Left lung (tissue), 14 donors: ENCODE measurements at places on chromosomes 3 and 15. TPM values are rescaled to one million over a fixed set of nuclear protein-coding genes. Genes with fewer than 3 reads are reported as not detected.

GRCh38 chr15:94097552-94097951 is 133.8 kb upstream of the MCTP2 start:
- DNase-seq: no peak

DNA sequence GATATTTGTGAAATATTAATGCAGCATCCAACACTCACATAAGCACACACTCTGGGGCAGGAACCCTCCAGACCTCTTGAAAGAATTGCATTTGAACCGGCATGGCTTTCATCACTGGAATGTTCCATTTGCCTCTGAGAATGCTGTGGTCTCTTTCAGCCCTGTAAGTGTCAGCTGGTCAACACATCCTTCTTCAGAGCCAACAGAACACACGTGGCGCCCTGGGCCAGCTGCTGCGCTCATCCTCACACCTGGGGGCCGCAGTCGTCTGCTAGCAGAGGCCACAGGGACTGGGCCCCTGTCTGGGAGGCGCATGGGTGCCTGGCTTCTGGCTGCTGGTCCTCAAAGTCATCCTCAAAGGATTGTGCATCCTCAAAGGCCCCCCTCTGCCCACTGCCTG is 71.4 kb upstream of the HERC1 start:
- DNase-seq: no peak

DNA sequence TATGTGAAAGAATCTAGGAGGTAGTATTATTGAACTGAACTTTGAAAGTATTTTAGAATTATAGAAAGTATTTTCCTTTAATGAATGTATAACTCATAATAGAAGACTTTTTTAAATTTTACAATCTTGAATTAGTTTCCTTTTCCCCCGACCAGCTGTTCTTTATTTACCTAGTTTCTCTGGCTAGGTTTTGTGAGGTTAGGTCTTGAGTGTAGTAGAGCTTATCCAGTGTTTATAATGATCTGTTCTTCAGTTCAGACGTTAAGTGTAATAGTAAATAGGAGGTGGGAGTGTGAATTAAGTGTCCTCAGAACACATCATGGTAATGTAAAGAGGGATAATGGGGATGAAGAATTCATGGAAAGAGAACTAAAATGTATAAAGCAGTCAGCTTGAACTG is 93.8 kb downstream of the MYRIP start:
- no peak for DNase-seq

DNA sequence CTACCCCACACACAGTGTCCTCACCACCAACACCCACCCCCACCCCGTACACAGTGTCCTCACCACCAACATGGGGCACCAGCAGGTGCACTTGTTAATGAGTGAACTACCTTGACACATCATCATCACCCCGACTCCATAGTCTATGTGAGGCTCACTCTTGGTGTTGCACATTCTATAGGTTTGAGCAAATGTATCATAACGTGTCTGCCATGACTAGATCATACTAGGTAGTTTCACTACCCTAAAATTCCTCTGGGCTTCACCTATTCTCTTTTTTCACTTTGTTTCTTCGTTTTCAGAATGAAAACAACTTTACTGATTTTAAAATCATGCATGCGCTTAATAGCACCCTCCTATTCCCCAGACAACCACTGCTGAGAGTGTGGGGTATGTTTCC is 102.6 kb upstream of the SLC6A6 start:
- no peak for DNase-seq

DNA sequence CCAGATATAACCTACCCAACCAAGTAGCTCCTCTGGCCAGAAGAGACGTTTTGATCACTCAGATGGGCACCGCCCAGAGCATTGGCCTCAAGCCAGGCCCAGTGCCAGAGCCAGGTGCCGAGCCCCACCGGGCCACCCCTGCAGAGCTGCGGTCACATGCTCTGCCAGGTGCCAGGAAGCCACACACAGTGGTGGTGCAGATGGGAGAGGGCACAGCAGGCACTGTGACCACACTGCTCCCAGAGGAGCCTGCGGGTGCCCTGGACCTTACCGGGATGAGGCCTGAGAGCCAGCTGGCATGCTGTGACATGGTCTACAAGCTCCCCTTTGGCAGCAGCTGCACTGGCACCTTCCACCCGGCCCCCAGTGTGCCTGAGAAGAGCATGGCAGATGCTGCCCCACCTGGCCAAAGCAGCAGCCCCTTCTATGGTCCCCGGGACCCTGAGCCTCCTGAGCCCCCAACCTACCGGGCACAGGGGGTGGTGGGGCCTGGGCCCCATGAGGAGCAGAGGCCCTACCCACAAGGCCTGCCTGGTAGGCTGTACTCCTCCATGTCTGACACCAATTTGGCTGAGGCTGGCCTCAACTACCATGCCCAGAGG is 19.1 kb upstream of the APEH start:
- DNase-seq: peak; percentile 72

DNA sequence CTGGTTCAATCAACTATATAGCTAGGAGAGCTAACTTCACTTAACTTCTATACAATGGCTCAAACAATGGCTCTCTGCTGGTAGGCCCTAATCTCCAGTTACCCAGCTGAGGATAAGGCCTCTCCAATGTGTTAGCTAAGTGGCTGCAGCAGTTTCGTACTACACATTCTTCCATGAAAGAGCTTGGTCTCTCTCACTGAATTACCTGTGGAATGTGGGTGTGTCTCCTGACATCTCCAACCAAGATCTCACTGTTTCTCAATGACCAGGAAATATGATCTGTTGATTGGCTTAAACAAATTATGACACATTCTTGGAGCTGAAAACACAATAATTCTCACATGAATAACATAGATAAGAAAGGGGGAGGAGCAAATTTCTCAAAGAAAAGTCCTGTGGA is 169.8 kb upstream of the ROBO1 start:
- no peak for DNase-seq

Gene GPR87
- 0.85 TPM for total RNA-seq

Gene CRELD1
- 29.9 TPM for total RNA-seq

Gene AGTR1
- 7.4 TPM for total RNA-seq
